ENCODE measurements at places on chromosomes 1 and 21. TPM values are rescaled to one million over a fixed set of nuclear protein-coding genes. Genes with fewer than 3 reads are reported as not detected.

Gene XKR8
- not detected for polyA plus RNA-seq

Gene AMY1B
- polyA plus RNA-seq, result not detected

Gene GUCA2A
- polyA plus RNA-seq, result not detected

Gene LCE2A
- polyA plus RNA-seq, result not detected

Gene NCF2
- polyA plus RNA-seq, result not detected

Gene MPZ
- polyA plus RNA-seq, result not detected

Gene TNFAIP8L2
- not detected for polyA plus RNA-seq

Gene RAB25
- 1.3 TPM for polyA plus RNA-seq

Gene SPRR1B
- polyA plus RNA-seq, result not detected
